ENCODE measurements at places on chromosomes 12 and 14.
A peak's percentile ranks its signal among the peaks of the same experiment; 100 is the strongest.

DNA sequence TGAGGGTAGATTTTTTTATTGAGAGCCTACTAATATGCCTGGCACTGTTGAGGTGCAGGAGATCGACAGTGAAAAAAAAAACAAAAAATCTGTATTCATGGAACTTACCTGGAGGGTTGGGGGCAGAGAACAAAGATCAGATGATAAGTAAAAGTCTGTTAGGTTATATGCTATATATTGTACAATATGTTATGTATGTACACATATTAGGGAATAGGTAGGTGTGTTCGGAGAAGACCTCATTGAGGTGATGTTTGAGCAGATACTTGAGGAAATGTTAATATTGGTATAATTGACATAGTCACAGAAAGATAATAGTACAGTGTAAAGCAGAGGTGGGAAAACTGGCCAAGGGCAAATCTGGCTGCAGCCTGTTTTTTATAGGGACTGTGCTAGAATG is 5.6 kb downstream of the ARF6 start:
- no peak for DNase-seq

DNA sequence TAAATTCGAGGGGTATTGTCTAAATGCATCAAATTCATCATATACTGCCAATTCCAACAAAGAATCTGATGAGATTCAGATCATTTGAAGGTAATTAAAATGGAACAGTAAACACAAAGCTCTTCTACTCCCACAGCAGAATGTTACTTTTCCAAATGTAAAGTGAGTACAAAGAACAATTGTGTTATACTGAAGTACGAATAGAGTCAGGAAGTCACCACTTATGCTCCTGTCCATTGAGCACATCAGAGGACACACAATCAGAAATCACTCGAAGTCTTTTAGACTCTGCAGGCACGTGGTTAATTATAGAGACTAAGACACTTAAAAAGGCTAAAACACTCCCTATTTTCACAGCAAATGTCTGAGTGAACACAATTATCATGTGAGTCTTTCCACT is 388.5 kb upstream of the MIS18BP1 start:
- DNase-seq = no peak

- no peak for DNase-seq
Observed at GRCh38 chr12:44294649-44295048, 458.8 kb downstream of the TMEM117 start.

GRCh38 chr12:111298582-111299436 is 70.1 kb downstream of the PHETA1 start:
- DNase-seq = peak; percentile 28

DNA sequence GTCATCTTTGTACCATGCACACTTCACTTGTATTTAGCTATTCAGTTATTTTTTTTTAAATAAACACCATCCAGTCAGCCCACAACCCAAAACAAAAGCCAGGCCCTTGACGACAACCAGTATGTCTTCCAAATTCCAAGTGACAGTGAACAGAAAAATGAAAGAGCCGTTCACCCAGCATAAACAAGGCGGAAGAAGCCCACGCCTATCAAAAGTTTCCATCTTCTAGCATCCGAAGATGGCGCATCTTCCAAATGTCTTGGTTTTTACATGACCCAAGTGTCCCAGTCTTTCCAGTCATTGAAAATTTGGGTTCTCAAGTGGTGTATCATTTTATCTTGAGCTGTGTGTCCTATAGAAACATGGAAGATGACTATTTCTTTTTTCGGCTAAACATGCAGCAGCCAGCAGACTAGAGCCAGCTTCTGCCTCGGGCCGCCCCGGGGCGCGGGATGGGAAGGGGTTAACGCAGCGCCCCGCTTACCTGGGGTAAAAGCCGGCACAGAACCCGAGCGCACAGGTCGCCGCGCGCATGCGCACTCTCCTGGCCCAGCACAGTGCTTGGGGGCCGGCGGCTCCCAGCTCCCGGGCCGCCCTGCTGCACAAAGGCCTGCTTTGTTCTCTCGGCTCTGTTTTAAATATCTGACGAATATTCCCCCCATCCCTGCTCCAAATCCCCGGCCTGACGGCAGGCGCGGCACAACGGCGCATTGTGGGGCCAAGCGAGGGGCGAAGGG is 164.8 kb downstream of the ZFP36L1 start:
- no peak for DNase-seq

DNA sequence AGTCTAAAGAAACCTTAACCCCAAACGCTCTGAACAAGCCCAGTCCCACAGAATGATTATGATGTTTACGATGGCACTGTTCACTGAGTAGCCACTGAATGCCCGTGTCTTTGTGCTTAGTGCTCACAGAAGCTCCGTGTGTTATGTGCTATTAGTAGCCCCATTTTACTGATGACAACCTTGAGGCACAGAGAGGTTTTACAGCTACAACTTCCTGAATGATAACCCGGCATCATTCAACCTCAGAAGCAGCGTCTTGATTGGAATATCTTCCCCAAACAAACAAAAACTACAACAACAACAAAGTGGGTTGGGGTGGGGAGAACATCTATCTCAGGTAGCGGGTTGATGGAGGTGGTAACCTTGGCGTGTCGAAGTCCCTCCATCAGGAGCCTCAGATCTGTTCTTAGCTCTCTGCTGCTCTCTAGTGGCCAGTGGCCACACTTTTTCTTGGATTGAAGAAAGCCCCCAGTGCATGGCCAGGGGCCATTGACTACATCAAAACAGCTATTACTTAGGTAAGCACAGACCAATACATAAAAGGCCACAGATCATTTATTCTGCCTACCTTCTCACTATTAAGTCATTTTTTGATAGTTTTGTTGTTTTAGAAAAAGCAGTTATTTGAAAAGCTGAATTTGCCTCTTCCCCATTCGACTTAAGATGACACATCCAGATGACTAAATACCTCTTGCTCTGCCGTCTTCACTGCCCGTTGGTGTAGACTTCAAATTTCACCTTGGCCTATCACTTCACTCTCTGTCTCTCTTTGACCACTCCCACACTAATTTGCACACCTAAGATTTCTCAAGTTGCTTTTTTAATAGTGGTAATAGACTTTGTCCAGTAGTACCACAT is 376.9 kb downstream of the GALC start:
- peak; percentile 34 for DNase-seq

DNA sequence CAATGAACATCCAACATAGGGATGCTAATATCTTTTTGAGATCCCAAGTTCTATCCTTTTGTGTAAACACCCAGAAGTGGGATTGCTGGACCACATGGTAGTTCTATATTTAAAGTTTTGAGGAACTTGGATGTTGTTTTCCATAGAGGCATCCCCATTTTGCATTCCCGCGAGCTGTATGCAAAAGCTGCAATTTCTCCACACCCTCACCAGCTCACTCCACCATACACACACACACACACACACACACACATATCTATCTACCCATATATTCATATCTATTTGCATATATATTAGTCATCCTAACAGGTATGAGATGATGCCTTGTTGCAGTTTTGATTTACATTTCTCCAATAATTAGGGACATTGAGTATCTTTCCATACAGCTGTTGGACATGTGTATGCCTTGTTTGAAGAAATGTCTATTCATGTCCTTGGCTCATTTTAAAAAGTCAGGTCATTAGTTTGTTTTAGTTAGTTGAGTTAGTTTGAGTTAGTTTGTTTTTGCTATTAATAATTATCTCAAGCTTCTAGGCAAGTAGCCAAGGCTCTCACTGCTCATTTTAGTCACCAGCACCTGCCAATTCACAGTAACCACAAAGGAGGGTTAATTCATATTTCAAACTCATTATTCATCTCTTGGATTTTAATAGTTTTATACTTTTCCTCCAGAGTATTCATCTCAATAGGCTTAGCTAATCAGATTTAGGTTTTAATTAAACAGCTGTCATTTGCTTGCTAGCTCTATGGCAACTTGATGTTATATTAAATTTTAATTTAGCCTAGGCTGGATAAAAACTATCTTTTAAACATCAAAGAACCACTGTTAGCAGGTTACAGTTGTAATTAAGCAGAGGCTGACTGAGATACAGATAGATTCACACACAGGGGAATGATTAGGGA is 1435.9 kb upstream of the TMEM132C start:
- DNase-seq = peak; percentile 53

DNA sequence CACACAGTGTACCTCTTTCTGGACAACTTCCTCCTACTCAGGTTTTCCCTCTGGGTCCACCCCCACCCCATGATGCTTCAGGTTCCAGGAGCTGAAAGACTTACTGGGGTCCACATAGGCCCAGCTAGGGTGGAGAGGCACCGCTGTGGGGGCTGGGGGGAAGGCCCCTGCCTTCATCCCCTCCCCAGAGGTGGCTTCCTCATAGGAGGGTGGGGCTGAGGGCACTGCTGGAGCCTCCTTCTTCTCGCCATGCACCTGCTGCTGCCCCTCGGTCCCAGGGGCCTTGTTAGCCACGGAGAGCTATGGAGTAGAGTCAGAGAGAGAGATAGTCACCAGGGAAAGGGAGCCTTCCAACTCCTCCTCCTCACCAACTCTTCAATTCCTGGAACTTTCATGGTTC is 2.7 kb downstream of the FAIM2 start:
- no peak for DNase-seq

- peak; percentile 42 for DNase-seq
Observed at GRCh38 chr12:3491938-3492792, 1.2 kb downstream of the PRMT8 start.

GRCh38 chr12:57641699-57642442 is 8.9 kb upstream of the B4GALNT1 start:
- no peak for DNase-seq

- DNase-seq = no peak
Observed at GRCh38 chr14:33198684-33199083, 260.0 kb downstream of the NPAS3 start.

DNA sequence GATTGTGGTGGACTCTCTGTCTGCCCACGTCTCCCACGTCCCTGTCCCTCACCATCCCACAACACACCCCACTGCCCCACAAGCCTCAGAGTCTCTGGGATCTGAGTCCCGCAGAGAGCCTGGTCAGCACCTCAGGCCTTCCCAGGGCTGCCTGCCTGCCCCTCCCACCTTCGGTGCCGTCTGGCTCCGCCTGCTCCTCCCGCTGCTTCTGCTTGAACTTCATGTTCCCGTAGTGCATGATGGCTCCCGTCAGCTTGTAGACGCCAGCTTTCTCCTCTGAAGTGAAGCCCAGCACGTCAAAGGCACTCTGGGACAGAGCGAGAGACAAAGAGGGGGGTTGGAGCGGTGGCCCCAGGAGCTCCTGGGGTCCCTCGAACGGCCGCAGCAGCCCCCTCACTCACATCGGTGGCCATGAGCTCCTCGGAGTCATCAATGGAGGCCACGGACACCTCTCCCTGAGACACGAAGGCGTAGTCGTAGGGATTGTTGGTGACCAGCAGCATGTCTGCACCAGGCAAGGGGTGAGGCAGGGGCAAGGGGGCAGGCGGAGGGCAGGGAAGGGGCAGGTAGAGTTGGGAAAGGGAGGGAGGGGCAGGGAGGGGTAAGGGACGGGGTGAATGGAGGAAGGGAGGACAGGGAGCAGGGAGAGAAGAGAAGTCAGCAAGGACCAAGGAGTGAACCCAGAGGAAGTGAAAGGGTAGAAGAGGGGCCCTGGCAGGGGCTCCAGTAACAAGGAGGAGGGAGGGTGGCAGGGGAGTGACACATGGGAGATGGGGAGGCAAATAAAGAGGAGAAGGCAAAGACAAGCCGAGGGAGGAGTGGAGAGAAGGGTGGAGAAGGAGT is 5.6 kb downstream of the MYH6 start:
- no peak for DNase-seq

DNA sequence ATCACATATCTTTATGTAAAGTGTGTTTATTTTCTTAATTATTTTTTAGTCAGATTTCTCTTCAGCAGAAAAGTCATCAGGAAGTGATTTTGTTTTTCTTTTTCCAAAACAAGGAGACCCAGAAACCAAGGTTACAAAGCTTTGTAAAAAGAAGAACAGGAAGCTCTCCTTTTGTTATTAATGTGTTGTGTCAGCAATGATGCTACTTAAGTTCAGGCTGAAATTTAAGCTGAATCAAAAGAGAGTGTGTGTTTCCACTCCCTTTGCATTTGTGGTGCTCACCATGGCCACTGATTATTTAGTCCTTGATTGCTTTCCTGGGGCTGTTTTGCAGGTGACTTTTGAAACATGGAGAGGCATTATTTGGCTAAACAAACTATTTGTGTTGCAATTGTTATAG is 155.3 kb upstream of the ATP2B1 start:
- DNase-seq = peak; percentile 36

DNA sequence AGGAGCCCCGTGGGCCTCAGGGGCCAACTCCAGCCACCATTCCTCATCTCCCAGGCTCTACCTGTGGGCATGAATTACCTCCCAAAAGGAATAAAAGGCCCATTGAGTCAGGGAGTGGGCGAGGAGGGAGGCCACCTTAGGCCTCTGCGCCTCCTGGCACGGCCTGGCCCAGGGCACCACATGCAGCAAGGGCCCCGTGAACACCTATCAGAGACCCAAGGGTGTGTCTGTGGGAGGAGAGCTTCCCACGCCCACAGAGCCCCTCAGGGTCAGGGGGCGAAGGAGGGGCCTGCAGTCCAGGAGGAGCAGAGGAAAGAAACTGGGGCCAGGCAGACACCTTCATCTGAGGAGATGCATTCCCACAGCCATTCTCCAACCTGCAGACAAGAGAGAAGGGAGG is 12.2 kb downstream of the RAPGEF3 start:
- no peak for DNase-seq

DNA sequence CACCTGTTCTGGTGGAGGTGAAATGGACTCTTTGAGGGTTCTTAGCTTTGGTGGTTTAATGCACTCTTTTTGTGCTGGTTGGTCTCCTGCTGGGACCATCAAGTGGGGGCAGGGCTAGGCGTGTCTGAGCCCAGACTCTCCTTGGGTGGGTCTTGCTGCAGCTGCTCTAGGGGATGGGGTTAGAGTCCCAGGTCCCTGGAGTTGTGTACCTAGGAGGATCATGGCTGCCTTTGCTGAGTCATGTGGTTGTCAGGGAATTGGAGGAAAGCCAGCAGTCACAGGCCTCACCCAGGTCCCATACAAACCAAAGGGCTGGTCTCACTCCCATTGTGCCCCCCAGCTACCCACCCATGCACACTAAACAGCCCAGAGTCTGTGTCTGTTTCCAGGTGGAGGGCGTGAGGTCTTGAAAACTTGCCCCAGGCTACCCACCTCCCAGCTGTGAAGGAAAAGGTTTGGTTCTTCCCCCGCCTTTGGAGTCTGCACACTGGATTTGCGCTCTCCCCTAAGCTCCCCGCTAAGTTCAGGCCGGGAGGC is 387.7 kb downstream of the TMTC2 start:
- DNase-seq = no peak

GRCh38 chr12:125983094-125983783 is 918.0 kb downstream of the AACS start:
- DNase-seq = peak; percentile 92

DNA sequence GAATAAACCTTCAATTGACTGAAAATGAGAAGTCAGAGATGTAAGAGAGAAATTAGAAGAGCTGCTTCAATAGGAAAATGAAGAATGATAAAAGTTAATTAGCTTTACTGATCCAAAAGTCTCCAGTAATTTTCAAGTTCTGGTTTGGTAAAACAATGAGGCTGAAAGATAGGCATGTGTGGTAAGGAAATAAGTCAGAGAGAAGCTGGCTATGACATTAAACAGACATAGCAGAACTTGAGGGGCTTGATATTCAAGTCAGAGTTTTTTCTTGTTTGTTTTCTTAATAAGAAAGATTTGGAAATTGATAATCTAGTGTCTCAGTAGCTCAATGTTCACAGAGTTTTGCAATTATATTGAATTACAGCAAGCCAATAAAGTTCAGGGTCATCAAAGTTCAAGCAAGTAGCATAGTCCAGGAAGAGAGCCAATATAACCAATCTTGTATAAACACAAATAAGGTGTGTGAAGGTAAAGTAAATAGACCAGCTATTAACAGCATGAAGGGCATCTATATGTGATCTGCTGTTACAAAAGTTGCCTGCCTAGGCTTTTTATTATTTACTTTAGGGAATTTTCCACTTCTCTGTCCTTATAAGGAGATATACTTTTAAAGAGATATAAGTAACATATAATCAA is 1111.5 kb downstream of the TRHDE start:
- peak; percentile 64 for DNase-seq
